ENCODE measurements at places on chromosomes 12 and 14. TPM values are rescaled to one million over a fixed set of nuclear protein-coding genes. Genes with fewer than 3 reads are reported as not detected.

Gene NKX2-1
- not detected for total RNA-seq

Gene GRIP1
- 0.44 TPM for total RNA-seq

Gene TAS2R10
- total RNA-seq, result 0.44 TPM

Gene BDKRB1
- 46.7 TPM for total RNA-seq

Gene P2RX7
- total RNA-seq, result 2.8 TPM

Gene DAO
- total RNA-seq, result not detected

Gene CLIP1
- total RNA-seq, result 56.7 TPM

All from placental pericyte (primary cell).